ENCODE measurements at places on chromosomes 3 and 15.

DNA sequence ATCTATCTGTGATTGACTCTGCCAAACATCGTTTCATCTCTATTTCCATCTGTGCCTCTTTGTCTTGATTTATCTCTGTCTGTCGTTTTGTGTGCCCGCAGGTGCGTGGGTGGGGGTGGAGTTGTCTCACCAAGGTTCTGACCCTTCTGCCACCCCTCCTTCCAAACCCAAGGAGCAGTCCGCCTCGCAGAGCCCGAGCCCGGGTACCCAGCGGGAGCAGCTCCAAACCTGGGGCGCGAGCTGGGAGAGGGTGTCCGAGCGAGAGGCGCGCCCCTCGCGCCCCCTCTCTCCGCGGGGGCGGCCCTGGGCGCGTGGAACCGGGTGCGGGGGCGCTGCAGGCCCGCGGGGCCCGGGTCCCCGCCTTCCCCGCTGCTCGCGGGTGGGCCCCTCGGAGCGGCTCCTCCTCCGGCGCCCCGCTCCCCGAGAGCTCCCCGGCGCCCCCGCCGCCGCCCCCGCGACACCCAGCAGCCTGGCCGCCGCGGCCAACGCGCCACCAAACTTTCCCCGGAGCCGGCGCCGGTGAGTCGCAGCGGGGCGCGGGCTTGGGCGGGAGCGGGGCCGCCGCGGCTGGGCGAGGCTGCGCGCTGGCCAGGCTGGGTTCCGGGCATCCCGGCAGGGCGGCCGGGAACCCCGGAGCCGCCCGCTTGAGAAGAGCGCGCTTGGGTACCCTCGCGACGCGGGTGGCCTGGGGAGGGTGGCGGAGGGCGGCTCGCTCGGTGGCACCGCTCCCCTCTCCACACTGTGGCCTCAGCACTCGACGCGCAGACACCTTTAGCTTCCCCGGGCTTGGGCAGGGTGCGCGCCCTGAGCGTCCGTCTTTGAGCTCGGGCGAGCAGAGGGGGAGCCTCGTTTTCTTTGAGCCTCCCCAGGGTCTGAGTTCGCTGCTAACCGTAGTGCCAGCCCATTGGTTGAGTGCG is at the start of gene HRH1:
Gene HRH1, plus strand, starts transcription at position 458 of the 917 bp plus-strand sequence. CDS start 104,545 bp downstream, outside the sequence.
- DNase-seq, result no peak

DNA sequence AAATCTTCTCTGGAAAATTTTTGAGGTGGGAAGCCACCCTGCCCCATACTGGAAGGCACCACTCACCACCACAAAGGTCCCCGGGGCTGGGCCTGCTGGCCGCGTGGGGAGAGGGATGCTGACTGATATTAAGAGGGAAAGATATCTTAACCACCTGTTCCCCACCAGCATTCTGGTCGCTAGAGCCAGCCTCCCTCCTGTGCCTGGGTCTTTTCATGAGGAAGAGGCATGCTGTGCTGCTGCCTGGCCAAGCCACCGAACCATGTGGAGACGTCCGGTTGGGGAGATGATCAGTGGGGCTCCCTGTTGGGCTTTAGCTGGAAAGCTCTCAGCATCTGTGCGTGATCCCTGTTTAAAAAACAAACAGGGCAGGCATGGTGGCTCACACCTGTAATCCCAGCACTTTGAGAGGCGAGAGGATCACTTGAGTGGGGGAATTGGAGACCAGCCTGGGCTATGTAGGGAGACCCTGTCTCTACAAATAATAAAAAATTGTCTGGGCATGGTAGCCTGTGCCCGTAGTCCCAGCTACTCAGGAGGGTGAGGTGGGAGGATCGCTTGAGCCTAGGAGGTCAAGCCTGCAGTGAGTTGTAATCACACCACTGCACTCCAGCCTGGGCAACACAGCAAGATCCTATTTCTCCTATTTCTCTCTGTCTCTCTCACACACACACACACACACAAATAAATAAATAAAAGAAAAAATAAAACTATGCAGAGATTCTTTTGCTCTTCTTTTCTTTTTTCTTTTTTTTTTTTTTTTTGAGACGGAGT is 1.0 kb downstream of the KLHL18 start:
- DNase-seq, result no peak

GRCh38 chr3:188187053-188187452 is 33.1 kb downstream of the LPP start:
- DNase-seq, result no peak

DNA sequence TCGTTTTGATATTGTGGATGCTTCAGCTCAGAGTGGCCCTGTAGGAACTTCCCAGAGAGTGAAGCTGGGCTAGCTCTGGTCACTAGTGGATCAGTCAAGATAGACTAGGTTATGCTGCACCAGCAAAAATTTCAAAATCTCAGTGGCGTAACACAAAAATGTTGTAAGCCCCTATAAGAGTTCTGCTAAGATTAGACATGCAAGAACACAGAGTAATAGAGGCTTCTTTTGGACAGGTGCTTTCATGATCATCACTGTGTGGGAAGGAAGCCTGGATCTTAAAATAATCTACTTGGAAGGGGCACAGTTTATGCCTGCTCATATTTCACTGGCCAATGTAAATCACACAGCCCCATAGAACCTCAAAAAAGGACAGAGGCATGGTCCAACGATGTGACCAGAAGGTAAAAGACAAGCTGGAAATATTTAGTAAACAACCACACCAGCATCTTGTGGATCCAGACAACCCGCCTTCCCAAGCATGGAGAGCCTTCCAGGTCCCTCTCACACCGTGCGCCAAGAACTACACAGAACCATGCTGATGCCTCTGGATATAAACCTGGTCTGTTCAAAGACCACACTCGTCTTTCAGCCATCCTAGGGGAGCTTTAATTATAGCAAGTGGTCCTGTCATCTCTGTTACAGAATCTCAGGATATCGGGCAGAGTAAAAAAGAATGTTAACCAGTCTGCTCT is 554.3 kb downstream of the EPHB1 start:
- DNase-seq, result no peak

GRCh38 chr3:89506462-89507103 is 399.2 kb downstream of the EPHA3 start:
- DNase-seq, result no peak

GRCh38 chr3:132001036-132001435 is 33.8 kb downstream of the CPNE4 start:
- no peak for DNase-seq

DNA sequence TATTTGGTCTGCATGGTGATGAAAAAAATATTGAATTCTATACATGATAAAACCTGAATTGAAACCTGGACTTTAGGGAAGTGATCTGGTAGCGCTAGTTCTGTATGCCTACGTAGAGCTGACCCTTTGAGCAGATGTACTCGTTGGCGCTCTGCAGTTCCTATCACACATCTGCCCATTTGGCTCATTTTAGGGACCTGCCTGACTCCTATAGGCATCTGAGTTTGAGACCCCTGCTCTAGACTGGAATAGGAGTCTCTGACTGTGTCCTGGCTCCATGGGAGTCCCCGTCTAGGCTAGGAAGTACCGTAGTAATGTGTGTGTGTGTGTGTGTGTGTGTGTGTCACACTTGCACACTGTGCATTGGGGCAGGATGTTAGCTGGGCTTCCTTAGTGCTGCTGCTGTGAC is 21.2 kb downstream of the STARD5 start:
- no peak for DNase-seq

GRCh38 chr3:60010781-60011180 is 961.0 kb upstream of the CFAP20DC start:
- DNase-seq, result no peak

- no peak for DNase-seq
Measured at GRCh38 chr3:139934613-139935015, 371 bp upstream of the CLSTN2 start.
